ENCODE measurements at places on chromosomes 6 and 20.

DNA sequence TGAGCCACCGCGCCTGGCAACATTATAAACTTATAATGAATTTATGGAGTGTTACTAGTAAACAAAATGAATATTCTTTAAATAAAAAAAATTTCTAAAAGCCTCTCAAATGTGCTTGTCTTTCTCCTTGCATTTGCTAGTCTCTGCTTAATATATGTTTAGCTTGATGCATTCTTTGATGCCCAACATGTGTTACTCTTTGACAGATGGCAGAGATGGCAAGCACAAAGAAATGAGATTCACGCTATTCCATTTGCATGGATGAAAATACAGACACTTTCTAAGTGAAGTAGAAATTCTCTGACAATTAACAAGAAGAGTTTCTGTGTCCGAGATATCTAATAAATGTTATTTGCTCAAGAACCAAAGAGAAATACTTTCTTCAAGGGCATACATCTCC, 30.1 kb downstream of the DCDC2 start:
- no peak for DNase-seq
- no peaks in the 10 kb centered on the region for H3K27me3 ChIP-seq
- H3K27ac ChIP-seq = no peak overlapping the region
- no peak overlapping the region for H3K4me3 ChIP-seq
- no peaks in the 10 kb centered on the region for H3K36me3 ChIP-seq

DNA sequence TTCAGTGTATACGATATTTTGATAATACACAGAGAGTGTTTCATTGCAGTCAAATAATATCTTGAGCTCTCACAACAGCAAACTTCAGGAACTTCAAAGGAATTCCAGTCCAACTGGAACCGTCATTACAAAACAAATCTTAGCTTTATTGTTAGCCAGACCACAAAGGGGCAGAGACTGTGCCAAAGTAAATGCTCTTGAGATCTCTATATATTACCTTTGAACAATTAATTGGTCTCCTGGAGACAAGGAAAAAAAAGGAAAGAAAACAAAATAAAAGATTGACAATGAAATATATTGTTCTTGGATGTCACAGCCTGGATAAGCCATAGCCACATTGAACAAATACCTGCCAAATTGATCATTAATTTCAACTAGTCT, 70.0 kb downstream of the FOXC1 start:
- peak overlapping the region; percentile 58 for H3K27ac ChIP-seq
- no peaks in the 10 kb centered on the region for H3K27me3 ChIP-seq
- no peak overlapping the region for H3K4me3 ChIP-seq
- peaks cover 26% of the 10 kb centered on the region for H3K4me1 ChIP-seq
- DNase-seq = no peak
- H3K36me3 ChIP-seq = no peaks in the 10 kb centered on the region

DNA sequence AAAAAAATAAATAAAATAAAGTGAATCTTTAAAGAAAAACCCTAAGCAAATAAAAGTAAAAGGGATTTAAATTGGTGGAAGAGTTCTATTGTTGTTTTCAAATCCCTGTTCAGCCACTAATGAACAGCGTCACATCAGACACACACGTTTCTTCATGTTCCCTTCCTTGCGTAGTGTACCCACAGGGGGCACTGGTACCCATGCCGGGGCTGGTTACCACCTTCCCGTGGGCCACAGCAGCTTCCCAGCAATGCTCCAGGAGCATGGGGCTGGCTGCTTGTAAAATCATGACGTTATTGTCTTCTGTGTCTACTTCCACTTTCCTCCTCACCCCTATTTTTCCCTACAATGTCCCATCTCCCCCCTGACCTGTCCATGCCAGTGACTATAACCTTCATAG, 988.7 kb downstream of the KIF16B start:
- H3K4me1 ChIP-seq = peaks cover 6% of the 10 kb centered on the region
- no peak overlapping the region for H3K4me3 ChIP-seq
- DNase-seq = no peak
- no peak overlapping the region for H3K27ac ChIP-seq
- peaks cover 3% of the 10 kb centered on the region for H3K36me3 ChIP-seq

- no peak overlapping the region for H3K27ac ChIP-seq
- peaks cover 36% of the 10 kb centered on the region for H3K27me3 ChIP-seq
- H3K4me3 ChIP-seq = no peak overlapping the region
- no peaks in the 10 kb centered on the region for H3K36me3 ChIP-seq
- DNase-seq = no peak
- H3K4me1 ChIP-seq = peaks cover 10% of the 10 kb centered on the region
Observed at GRCh38 chr20:10790013-10790412, 116.2 kb upstream of the JAG1 start.

DNA sequence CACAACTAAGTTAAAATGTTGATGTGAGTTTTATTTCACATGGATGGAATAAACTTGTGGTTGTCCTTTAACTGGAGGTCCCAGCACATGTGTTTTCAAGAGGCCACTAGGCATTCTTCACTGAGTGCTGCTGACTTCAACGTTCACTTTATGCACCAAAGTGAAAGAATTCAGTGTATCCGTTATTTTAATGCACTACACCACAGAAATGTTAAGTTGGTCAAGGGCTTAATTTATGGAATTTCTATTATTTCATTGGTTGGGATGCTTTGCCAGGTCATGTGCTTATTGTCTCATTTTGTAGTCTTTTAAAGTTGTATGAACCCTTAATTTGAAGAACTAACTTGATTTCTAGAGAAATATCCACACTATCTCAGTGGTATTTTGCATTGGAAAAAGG, 106.4 kb downstream of the PPP1R14C start:
- peaks cover 22% of the 10 kb centered on the region for H3K36me3 ChIP-seq
- no peak overlapping the region for H3K4me3 ChIP-seq
- no peak for DNase-seq
- no peaks in the 10 kb centered on the region for H3K27me3 ChIP-seq
- H3K27ac ChIP-seq = no peak overlapping the region

DNA sequence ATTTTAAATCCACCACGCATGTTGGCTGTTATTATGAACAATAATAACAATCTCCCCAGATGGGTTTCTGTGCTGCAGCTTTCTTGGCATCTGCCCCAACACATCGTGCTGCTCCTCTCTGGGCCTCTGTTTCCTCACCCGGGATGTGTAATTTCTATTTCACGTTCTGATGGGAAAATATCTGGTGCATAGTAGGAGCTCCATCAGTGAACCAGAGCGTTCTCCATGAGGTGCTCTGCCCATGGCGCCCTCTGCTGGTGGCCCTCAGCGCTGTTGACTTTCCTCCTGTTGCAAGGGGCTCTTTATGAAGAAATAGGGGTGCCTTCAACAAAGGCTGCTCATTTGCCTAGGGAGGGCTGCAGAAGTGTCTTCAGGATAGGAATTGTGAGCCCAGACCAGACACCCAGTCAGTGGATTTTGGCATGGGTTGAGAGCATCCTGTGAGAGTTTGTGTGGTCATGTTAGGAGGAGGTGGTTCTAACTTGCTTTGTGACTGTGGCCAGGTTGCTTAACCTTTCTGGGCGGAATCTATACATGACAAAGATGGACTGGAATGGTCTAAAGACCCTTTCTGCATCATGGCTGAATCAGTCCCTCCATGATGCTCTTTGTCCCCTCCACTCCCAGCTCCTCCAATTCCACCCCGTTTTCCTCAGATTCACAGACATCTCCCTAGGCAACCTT, 8.1 kb downstream of the SCRT2 start:
- peaks cover 50% of the 10 kb centered on the region for H3K27me3 ChIP-seq
- no peak overlapping the region for H3K4me3 ChIP-seq
- no peak overlapping the region for H3K27ac ChIP-seq
- peaks cover 13% of the 10 kb centered on the region for H3K4me1 ChIP-seq

- no peak for DNase-seq
- H3K36me3 ChIP-seq = no peaks in the 10 kb centered on the region
- H3K27ac ChIP-seq = no peak overlapping the region
- H3K27me3 ChIP-seq = no peaks in the 10 kb centered on the region
- H3K4me1 ChIP-seq = no peaks in the 10 kb centered on the region
- H3K4me3 ChIP-seq = no peak overlapping the region
Observed at GRCh38 chr6:167424060-167424673, 99.3 kb downstream of the TTLL2 start.

DNA sequence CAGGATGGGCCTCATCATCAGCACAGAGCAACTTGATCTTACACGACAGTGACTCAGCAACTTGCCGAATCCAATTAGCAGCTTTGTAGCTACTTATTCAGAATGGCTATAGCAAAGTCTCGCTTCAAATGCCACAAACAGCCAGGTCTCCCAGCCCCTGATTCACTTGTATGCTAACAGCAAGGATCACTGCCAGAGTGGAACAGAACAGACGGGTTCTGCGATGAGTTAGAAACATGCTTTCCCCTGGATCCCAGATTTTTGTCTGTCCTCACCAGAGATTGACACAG, 254.4 kb downstream of the NRN1 start:
- H3K4me3 ChIP-seq = peak overlapping the region; percentile 2
- H3K36me3 ChIP-seq = peaks cover 7% of the 10 kb centered on the region
- H3K27ac ChIP-seq = peak overlapping the region; percentile 39
- peaks cover 10% of the 10 kb centered on the region for H3K4me1 ChIP-seq

DNA sequence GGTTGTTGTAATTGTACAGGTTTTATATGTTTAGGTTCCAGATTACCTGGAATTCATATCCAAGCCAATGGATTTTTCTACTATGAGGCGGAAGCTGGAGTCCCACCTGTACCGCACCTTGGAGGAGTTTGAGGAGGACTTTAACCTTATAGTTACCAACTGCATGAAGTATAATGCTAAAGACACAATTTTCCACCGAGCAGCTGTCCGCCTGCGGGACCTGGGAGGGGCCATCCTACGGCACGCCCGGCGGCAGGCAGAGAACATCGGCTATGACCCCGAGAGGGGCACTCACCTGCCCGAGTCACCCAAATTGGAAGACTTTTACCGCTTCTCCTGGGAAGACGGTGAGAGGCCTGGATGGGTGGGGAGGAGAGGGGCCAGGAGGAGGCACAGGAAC, 13.6 kb downstream of the BRPF3 start:
- H3K4me3 ChIP-seq = no peak overlapping the region
- no peaks in the 10 kb centered on the region for H3K4me1 ChIP-seq
- DNase-seq = no peak

DNA sequence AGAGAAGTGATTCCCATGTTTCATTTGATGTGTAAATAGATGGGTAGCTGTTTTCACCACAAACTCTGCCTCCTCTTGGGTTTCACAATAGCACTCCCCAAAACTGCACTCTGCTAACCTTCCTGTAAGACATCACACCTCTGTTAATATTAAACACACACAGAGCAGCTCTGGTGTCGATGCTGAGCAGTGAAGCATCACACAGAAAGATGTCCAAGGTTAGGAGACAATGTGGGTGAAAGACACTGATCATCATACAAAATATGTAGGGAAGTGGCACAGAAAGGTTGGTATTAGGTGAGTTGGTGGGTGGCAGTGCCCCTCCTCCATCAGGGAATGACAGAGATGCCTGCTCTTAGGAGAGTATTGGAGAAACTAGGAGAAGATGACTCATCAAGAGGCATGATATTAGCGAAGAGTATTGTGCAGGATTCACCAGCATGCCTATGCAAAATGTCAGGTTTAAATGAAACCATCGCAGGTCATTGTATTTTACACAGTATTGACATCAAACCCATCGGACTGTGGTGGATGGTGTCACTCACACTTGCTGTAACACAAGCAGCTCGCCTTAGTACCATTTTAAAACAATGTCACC, 199.7 kb downstream of the TBXT start:
- peaks cover 27% of the 10 kb centered on the region for H3K27me3 ChIP-seq
- no peaks in the 10 kb centered on the region for H3K4me1 ChIP-seq
- H3K27ac ChIP-seq = no peak overlapping the region
- H3K36me3 ChIP-seq = no peaks in the 10 kb centered on the region

DNA sequence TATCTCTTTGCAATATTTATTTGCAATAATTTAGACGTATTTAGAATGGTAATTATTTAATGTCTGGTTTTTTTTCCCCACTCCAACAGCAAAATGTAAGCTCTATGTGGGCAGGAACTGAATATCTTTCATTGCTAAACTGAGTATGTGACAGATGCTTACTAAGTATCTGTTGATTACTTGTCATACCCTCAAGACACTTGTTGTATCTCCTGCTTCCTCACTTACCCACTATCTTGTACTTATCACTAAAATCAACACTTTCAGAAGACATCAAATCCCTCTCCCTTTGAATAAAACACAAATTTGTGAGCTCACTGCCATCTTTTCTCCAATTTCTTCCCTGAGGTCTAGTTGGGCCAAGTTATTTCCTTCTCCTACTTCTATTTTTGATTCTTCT, 30.3 kb downstream of the PPIL4 start:
- peaks cover 4% of the 10 kb centered on the region for H3K4me1 ChIP-seq
- no peak for DNase-seq
- no peaks in the 10 kb centered on the region for H3K27me3 ChIP-seq
- H3K36me3 ChIP-seq = peaks cover 31% of the 10 kb centered on the region
- H3K4me3 ChIP-seq = no peak overlapping the region

GRCh38 chr6:167291623-167292300, 647 bp downstream of the UNC93A start:
- H3K36me3 ChIP-seq = no peaks in the 10 kb centered on the region
- H3K27me3 ChIP-seq = peaks cover 14% of the 10 kb centered on the region
- peaks cover 7% of the 10 kb centered on the region for H3K4me1 ChIP-seq
- no peak overlapping the region for H3K4me3 ChIP-seq

- H3K27me3 ChIP-seq = no peaks in the 10 kb centered on the region
- H3K36me3 ChIP-seq = no peaks in the 10 kb centered on the region
- DNase-seq = no peak
- no peak overlapping the region for H3K27ac ChIP-seq
- H3K4me3 ChIP-seq = no peak overlapping the region
- H3K4me1 ChIP-seq = no peaks in the 10 kb centered on the region
Observed at GRCh38 chr20:13928901-13929300, 61.5 kb downstream of the SEL1L2 start.

GRCh38 chr6:33824461-33825154, 20.8 kb upstream of the MLN start:
- H3K27me3 ChIP-seq = peaks cover 31% of the 10 kb centered on the region
- H3K27ac ChIP-seq = no peak overlapping the region
- H3K4me3 ChIP-seq = no peak overlapping the region

GRCh38 chr6:80523010-80523409, 416.5 kb downstream of the BCKDHB start:
- peak overlapping the region; percentile 82 for H3K27ac ChIP-seq
- H3K4me3 ChIP-seq = peak overlapping the region; percentile 82
- no peaks in the 10 kb centered on the region for H3K36me3 ChIP-seq
- H3K4me1 ChIP-seq = peaks cover 23% of the 10 kb centered on the region
- DNase-seq = no peak
- H3K27me3 ChIP-seq = no peaks in the 10 kb centered on the region

DNA sequence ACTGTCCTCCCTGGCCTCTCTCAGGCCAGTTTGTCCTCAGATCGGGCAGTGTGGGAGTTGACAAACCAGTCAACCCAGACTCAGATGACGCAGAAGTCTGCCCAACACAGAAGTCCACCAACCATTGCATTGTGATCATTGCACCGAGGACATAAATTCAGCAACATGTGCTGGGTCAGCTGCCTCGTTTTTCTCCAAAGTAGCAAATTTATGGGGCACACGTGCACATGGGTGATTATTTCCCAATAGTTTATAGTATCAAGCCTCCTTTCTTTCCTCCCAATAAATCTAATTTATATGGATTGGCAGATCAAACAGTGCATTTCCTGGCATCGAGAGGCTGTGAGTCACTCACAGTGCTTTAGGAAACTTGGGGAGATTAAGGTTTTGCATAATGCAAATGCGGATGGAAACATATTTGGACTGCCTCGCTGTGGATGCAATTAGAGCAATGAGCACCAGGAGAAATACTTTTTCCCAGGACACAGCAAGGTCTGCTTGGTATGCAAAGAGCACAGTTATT, 413.7 kb upstream of the SULF2 start:
- peaks cover 55% of the 10 kb centered on the region for H3K4me1 ChIP-seq
- no peak overlapping the region for H3K4me3 ChIP-seq
- H3K27me3 ChIP-seq = peaks cover 16% of the 10 kb centered on the region
- DNase-seq = no peak
- H3K27ac ChIP-seq = no peak overlapping the region
